Stimulated activated CD4-positive, alpha-beta T cell treated with anti-CD3 and anti-CD28 coated beads, Interleukin-15, amount 100 ng/mL, for 1 hour (primary cell): ENCODE measurements at places on chromosomes 7 and 10.

DNA sequence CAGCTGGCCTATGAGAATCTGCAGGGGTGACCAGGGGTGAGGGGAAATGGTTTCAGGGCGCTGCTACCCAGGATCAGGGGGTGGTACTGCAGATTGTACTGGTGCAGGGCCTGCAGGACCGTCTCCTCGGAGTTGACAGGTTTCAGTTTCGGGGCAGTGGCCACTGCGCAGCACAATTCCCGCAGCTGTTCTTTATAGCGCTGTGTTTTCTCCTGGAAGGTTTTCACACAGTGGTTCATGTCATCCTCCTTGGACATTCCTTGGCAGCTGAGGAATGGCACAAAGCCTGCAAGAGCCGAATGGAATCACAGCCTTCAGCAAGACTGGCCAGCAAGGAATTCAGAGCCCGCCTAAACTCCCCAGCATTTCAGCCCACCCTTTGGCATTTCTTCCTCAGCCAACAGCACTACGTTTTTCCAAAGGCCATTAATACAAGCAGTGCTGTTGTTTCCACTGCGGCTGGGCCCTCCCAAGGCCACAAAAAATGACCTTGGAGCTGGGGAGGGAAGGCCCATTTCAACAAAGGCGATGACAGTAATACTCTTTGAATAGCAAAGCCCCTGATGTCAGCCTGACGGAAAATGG lies 44.9 kb downstream of the PNLIPRP2 start:
- DNase-seq = no peak

DNA sequence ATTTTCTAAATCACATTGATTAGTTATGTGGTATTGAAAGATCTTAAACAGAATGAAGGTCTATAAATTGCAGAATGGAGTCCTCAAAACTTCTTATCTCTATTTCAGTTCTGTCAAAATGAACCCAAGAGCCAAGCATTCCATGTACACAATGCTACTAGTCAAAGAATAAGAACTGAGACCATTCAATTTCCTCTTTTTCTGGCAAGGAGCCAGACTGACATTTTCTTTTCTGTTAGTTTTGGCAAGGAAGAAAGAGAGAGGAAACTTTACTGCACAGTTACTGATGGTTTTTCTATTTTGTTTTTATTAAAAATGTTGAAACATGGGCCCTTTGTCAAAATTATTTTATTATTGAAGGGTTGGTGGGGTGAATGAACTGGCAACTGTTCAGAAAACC lies 181.8 kb upstream of the FERD3L start:
- no peak for DNase-seq

GRCh38 chr7:128783143-128783861 lies 7.7 kb upstream of the OPN1SW start:
- DNase-seq = no peak

GRCh38 chr7:157711353-157711888 lies 374.6 kb downstream of the DNAJB6 start:
- no peak for DNase-seq

GRCh38 chr7:76151932-76152331 lies 49.8 kb upstream of the SRRM3 start:
- DNase-seq = no peak

DNA sequence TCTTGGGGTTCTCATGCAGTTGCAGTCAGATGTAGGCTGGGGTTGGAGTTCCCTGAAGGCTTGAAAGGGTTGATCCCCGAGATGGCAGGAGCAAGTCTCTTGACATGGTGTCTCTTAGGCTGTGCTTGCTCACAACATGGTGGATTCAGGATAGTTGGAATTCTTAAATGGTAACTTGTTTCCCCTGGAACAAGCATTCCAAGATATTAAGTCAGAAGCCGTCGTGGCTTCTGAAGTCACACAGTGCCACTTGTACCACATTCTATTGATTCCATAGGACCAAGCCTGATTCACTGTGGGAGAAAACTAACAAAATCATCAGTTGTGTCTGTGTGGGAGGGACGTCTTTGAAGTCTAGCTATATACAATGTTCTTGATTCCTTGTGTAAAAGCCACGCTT lies 3.5 kb upstream of the SLC35B4 start:
- DNase-seq = no peak
